ENCODE measurements at places on chromosomes 2 and 18.

GRCh38 chr2:240043279-240043989 lies 9.9 kb downstream of the OR6B3 start:
- DNase-seq = no peak
- no peaks in the 10 kb centered on the region for H3K36me3 ChIP-seq
- H3K27me3 ChIP-seq = no peaks in the 10 kb centered on the region
- no peak overlapping the region for H3K4me3 ChIP-seq
- H3K27ac ChIP-seq = no peak overlapping the region

GRCh38 chr2:149191915-149192314 lies 138.5 kb upstream of the LYPD6 start:
- no peaks in the 10 kb centered on the region for H3K4me1 ChIP-seq
- H3K27ac ChIP-seq = no peak overlapping the region
- no peaks in the 10 kb centered on the region for H3K27me3 ChIP-seq
- no peaks in the 10 kb centered on the region for H3K36me3 ChIP-seq
- DNase-seq = no peak

DNA sequence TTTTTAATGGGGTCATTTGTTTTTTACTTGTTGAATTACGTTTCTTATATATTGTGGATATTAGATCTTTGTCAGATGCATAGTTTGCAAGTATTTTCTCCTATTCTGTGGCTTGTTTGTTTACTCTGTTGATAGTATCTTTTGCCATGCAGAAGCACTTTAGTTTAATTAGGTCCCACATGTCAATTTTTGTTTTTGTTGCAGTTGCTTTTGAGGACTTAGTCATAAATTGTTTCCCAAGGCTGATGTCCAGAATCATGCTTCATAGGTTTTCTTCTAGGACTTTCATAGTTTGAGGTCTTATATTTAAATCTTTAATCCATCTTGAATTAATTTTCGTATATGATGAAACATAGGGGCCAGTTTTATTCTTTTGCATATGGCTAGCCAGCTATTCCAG lies 13.2 kb downstream of the PIKFYVE start:
- no peak for DNase-seq
- H3K27me3 ChIP-seq = no peaks in the 10 kb centered on the region
- no peaks in the 10 kb centered on the region for H3K4me1 ChIP-seq

- H3K27ac ChIP-seq = no peak overlapping the region
- no peak overlapping the region for H3K4me3 ChIP-seq
- H3K36me3 ChIP-seq = peaks cover 28% of the 10 kb centered on the region
- no peak for DNase-seq
These were observed 32.5 kb downstream of the DPP4 start for GRCh38 chr2:162041485-162041884.

GRCh38 chr2:180991820-180992219 lies 11.4 kb downstream of the UBE2E3 start:
- H3K36me3 ChIP-seq = no peaks in the 10 kb centered on the region
- no peaks in the 10 kb centered on the region for H3K27me3 ChIP-seq
- H3K4me1 ChIP-seq = peaks cover 45% of the 10 kb centered on the region
- DNase-seq = no peak
- no peak overlapping the region for H3K4me3 ChIP-seq
- H3K27ac ChIP-seq = no peak overlapping the region
